ENCODE measurements at places on chromosomes 7 and 10.

DNA sequence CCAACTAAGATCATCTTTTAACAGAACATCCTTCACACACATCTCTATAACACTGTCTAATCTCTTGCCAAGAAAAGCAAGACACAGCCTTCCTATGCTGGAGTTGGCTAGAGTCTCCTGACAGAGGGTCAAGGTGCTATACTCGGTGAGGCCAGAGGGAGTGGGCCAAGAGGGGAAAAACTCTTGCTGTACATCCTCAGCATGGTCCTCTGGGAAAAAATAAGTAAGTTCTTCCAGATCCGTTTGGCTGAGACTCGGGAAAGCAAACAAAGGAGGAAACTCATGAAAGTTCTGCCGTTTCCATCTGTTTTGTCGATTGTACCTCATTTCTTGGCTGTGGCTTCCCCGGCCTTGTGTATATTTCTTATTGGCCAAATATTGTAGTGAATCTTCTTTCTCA is 33.9 kb downstream of the VWDE start:
- DNase-seq: no peak

DNA sequence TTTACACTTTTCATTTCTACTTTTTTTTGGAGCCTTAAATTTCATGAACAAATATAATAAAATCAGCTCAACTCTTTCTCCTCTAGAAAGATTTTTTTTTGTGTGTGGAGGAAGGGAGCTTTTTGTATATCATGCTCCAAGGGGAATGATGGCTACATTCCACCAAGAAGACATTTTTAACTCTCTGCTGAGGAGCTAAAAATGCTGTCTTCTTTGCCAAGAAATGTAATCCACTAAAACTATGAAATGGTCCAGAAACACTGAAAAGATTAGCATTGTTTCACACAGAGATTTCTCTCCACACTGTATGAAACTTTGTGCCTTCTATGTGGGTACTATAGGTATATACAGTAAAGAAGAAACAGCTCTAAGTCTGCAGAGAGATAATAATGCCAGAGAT is 74.1 kb upstream of the ANK3 start:
- no peak for DNase-seq

- no peak for DNase-seq
These were observed 65.8 kb downstream of the DNAJC12 start for GRCh38 chr10:67772151-67772550.

DNA sequence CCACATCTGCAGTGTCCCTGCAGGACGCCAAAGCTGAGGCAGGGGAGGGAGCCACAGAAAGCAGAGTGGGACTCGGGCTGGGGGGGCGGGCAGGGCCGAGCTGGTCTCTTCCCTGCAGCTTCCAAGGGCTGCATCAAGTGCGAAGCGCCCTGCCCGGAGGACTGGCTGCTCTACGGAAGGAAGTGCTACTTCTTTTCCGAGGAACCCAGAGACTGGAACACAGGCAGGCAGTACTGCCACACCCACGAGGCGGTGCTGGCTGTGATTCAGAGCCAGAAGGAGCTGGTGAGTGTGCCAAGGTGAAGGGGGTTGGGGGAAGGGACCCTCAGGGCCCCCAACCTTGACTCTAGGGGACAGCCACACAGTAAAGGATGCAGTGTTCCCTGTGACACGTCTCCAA is 16.7 kb downstream of the CLEC2L start:
- peak; percentile 38 for DNase-seq

DNA sequence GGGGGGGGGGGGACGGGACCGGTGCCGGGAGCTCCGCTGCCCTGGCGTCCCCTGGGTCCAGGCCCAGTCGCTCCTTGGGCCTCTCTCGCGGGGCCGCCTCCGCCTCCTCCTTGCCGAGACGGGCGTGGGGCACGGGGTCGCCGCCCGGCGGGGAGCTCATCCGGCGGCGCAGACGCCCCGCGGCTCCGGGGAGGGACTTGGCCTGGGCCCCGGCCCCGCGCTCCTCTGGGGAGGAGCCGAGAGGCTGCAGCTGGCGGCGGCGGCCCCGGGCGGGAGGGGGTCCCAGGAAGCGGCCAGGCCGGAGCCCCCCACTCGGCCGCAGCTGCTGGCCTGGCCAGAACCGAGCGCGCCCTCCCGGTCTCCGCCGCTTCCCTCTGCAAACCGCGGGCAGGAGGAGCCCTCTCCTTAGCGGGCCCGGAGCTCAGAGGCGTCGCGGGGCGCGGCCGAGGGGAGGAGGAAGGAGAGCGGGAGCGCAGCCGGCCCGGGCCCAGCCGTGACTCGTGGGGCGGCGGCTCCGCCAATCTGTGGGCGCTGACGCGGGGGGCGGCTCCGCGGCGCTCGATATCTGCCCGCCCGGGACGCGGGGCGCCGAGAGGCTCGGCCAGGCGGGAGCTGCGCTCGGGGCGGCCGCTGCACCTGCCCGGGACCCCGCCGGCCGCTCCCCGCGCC is at the start of gene FAM20C:
Gene FAM20C (plus strand): TSS at position 591 of the 669 bp plus-strand sequence. CDS start 629 bp downstream, outside the sequence.
- peak; percentile 94 for DNase-seq

DNA sequence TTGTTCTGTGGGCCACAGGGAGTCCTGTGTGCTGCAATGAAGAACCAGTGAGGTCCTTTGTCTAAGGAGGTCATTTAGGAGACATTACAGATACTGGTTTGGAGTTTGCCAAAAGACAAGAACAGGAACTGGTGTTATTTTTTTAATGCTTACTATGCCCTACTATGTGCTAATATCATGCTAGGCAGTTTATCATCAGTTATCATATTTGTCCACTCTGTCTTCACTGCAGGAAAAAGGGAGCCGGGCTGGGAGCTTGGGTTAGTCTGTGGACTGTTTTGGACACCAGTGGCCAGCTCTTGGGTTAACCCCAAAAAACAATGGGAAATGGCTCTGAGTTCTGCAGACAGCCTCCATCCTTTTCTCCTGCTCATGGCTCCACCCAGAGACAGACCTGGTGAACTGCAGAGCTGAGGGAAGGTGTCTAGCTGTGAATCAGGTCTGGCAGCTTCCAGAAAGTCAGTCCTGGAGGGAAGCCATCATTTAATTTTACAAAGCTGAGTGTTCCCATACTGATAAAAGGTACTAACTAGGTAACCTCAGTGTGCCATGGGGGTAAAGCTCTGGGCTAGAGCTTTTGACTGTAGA is 101.2 kb upstream of the ZNF746 start:
- DNase-seq: no peak

GRCh38 chr7:103996017-103996551 is 6.6 kb upstream of the RELN start:
- no peak for DNase-seq

DNA sequence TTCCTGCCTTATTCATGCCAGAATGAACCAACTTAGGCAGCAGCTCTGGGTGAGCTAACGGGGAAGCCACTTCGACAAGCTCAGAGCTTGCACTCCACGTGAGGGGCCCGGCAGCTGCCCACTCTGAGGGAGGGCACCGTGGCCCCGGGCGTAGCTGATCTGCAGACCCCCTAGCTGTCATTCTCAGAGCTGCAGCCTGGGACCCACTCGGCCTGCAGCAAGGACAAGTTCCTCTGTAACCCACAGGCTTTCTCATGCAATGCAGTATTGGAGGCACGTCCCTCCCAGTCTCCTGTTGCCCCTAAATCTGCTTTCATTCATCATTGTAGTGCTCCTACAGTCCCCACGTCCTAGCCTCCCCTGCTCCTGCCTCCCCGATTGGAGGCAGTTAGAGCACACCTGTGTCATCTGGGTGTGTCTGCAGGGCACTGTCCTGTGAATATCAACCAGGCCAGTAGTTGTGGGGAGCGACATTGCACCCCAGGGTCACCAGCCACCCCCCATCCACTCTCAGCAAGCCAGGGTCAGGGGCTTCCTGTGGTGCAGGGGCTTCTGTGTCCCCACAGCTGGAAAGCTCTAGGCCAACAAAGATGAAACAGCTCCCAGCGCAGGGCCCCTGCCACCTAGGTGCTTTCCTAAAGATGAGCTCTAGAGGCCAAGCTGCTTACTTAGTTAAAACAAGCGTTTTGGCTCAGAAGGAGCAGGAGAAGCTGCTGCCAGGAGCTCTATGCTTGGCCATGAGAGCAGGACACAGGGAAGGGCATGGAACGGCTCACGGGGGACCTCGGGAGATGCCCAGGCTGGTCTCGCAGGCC is 333.6 kb downstream of the ADARB2 start:
- no peak for DNase-seq

DNA sequence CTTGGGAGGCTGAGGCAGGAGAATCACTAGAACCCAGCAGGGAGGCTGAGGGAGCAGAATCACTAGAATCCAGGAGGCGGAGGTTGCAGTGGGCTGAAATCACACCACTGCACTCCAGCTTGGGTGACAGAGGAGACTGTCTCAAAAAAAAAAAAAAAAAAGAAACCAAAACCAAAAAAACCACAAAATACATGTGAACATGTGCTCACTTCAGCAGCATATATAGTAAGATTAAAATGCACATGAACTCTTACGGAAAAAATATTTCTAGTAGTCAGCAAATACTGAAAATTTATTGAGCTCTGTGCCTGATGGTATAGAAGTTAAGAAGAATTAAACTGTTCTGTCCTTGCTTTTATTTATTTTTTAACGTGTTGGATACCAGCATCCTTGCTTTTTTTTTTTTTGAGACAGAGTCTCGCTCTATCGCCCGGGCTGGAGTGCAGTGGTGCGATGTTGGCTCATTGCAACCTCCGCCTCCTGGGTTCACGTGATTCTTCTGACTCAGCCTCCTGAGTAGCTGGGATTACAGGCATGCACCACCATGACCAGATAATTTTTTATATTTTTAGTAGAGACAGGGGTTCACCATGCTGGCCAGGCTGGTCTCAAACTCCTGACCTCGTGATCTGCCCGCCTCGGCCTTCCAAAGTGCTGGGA is 9.6 kb upstream of the ZNF487 start:
- no peak for DNase-seq

- DNase-seq: no peak
These were observed 353.6 kb downstream of the PTEN start for GRCh38 chr10:88216976-88217375.

All from aorta (tissue), 5 donors.